Anterior cingulate cortex (tissue), 58 donors: ENCODE measurements at places on chromosomes 3 and 15.

GRCh38 chr15:68587769-68588385, 9.1 kb downstream of the CORO2B start:
- no peak for DNase-seq

- DNase-seq = no peak
These were observed 43.5 kb upstream of the MAGEF1 start for GRCh38 chr3:184755315-184755731.

DNA sequence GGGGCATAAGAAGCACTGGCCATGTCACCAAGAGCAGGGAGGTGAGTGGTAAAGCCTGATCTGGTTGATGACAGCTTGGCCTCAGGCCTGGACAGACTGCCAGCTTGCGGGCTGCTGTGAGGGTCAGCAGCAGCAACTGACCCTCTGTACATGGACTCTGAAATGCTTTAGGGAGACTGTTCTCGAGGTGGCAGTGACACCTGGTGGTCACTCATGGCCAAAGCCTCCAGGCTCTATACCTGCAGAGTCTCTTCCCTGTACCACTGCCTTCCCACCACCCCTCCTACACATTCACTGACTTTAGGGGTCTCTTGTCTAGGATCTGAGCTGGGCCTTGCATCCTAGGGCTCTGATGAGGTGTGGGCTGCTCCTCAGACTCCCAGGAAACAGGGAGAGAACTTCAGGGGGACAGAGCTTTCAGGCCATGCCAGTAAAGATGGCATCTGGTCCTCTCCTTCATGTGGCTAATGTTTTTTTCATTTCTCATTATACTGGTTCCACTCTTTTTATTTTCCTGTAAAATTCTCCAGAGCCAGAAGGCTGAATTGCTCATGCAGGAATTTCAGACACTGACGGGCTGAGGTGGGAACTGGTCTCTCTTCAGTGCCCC, 17.2 kb upstream of the TIMP4 start:
- peak; percentile 33 for DNase-seq

GRCh38 chr3:161372321-161373260, 1.3 kb upstream of the SPTSSB start:
- peak; percentile 54 for DNase-seq

GRCh38 chr3:147736226-147736625, 327.1 kb downstream of the ZIC1 start:
- no peak for DNase-seq

GRCh38 chr3:72287956-72288355, 503.0 kb upstream of the PROK2 start:
- DNase-seq = no peak

GRCh38 chr3:169363318-169364265, 299.9 kb downstream of the MECOM start:
- DNase-seq = no peak

GRCh38 chr3:195226900-195227447, 44.0 kb downstream of the XXYLT1 start:
- DNase-seq = no peak

GRCh38 chr15:88911766-88912118, 1.4 kb downstream of the MFGE8 start:
- DNase-seq = no peak
